Activated T-helper 1 cell treated with anti-CD3 and anti-CD28 coated beads, Interleukin-2, amount 50 U/mL, for 16 hours (primary cell): ENCODE measurements at places on chromosomes 4 and X.

DNA sequence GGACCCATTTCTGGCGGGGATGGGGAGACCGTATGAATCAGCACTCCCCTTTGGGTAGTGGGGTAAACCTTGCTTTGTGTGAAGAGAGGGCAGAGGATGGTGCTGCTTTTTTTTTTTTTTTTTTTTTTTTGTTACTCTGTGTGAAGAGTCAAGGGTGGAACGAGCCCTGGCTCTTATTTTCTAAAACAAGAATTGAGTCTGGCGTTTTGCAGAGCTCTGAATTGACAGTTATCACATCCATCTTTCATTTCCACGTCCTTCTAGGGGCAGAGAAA is 1.2 kb downstream of the SLAIN2 start:
- no peak for DNase-seq

DNA sequence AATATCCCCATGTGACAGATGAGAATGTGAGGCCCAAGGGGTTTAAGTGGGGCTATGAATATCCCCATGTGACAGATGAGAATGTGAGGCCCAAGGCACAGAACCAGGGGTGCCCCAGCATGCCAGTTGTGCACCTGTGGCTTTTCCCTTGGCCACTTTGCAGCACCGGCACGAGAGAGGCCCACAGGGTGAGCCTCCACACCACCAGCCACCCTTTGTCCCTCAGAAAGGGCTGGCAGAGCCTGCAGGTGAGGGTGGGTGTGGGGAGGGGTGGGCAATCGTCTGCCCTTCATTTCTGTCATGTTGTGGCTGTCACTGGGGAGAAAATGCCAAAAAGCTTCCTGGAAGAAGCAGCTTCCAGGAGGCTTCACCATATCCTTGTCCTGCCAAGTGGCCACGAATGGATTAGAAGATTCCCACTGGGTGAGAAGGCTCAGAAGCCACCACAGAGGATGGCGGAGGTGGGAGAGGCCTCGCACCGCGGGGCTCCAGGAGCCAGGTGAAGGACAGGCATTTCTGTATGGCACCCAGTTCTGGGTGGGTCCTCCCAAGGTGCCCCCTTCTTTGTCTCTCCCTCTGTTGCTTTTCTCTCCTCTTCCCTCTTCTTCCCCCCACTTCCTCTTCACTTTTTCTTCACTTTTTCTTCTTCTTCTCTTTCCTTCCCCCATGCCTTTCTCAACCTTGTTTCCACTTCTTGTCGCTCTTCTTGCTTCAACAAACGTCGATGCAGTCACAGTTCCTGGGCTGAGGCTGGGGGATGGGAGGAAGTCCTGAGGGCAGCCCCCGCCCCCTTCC is 469 bp upstream of the GPR78 start:
- no peak for DNase-seq

DNA sequence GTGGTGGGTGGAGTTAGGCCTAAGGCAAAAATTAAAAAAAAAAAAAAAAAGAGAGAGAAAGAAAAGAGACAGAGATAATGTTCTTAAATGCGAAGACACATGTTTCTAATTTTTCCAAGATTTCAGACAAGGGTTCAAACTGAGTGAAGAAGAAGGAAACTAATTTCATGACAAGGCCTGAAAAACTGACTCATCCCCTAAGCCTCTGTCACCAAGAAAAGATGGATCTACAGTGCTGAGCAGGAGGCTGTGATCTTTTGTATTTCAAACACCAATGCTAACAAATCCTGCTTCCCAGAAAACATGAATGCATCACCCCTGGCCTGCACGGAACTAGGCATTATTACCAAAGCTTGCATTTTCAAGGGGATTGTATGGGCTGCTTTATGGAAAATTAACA is 75.3 kb downstream of the PPARGC1A start:
- no peak for DNase-seq

DNA sequence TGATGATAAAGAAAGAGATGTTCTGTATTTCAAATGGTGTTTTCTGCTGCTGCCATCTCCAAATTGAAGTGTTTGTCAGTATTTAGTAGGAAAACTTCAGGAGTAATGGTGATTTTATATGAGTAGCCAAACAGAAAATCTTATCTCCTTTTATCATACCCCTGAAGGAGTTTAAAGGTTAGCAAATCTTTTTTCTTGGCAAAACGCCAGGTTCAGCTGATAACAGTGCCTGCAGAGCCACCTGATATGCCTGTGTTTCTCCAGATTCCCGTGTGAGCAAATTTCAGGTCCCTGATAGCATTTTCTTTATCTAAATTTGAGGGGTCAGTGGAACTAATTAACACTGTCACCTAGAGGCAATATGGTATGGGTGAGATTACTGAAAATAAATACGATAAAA is 65.8 kb upstream of the ETNPPL start:
- no peak for DNase-seq

DNA sequence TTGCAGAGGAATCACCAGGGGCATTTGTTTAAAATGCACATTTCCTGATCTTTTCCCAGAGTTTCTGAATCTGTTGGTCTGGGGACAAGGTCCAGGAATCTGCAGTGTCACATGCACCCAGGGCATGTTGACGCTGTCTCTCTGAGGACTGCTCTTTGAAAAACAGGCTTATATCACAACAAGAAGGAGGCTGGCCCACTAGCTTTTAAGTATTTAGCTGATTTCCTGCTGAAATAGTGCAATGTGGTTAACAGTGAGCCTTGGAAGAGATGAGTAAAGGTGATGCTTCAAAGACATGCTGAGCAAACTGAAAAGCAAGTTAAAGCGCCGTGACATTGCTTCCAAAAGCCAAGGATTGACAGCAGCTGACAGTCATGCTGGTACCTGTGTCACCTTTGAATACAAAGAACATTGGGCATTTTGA is 18.6 kb upstream of the SEPSECS start:
- no peak for DNase-seq

DNA sequence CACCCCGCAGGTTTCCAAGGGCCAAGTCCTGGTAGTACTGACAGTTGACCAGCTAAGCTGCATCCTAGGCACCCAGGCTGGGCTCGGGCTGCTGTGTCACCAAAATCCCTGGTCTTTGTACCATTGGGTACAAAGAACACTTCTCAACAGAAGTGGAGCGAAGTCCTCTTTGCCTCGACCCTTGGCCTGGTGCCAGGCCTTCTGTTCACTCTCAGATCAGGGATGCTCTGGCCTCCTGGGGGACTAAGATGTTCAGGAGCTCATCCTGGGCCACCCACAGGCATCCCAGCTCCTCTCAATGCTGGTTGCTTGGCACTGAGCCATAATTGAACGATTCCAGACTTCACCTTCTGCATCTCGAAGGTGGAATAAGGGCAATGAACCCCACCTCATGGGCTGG is 13.8 kb upstream of the SLC2A9 start:
- no peak for DNase-seq

DNA sequence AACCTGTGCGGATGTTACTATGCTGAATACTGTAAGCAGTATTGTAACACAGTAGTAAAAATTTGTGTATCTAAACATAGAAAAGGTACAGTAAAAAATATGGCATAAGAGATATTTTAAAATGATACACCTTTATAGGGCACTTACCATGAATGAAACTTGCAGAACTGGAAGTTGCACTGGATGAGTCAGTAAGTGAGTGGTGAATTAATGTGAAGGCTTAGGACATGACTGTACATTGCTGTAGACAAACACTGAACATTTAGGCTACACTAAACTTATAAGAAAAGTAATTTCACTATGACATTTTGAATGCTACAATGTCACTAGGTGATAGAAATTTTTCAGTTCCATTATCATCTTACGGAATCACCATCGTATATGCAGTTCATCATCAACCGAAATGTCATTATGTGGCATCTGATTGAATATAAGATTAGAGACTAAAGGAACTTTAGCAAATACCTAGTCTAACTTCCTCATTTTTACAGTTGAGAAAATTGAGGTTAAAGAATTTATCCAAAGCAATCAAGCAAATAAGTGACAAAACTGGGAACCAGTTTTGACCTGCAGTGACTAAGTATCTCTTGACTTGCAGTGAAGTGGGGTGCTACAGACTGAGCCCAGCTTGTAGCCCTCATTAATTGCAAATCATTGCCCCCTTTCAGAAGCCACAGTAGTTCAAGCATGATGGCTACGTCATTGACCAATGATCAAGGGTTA is 55.3 kb downstream of the EGF start:
- DNase-seq: no peak

DNA sequence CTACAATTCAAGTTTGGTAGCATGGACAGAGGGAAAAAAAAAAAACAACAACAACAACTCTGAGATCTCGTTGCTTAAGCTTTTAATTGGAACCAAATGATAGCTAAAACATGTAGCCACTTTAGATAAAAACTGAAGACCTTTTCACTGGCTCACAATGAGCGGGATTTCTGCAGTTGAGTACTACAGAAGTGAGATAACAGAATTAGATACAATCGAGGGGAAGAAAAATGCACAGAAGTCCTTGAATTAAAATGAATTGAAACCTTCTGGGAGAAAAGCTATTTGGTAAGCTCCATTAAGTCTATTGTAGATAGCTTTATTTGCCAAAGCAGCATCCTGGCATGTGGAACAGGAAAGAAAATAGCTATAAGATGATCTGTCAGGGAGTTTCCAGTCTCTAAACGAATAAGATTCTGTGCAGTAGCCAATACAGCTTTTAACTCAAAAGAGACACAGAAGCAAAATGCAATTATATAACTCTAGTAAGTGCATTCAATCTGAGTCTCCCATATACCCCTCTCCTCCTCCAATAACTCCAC is 248.5 kb downstream of the ENOX2 start:
- no peak for DNase-seq

DNA sequence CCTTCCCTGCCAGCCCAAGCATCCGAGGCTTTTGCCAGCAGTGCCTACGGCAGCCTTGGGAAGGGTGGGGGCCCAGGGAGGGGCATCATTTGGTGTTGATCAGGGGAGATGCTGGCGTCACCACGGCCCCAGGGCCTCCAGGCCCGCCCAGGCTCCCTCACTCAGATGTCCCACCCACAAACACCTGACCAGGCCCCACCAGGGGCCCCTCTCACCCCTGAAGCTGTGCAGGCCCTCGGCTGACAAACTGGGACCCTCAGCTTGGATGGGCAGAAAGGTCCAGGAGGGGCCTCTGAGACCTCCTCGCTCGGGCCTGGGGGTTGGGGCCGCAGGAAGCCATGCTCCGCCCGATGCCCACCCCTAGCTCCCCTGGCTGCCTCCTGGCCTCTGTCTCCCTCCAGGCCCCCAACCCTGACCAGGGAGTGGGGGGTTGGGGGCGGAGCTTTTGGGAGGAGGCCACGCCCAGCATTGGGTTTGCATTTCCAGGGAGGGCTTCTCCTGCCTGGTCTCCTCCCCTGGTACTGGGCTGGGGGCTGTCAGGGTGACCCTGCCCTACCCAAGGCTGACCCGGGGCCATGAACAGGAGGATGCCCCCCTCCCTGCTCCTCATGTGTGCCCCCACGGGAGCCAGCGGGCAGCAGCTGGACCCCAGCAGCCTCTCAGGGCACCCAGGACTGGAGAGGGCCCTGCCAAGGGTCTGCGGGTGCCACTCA is 33.4 kb upstream of the SPON2 start:
- DNase-seq: no peak

DNA sequence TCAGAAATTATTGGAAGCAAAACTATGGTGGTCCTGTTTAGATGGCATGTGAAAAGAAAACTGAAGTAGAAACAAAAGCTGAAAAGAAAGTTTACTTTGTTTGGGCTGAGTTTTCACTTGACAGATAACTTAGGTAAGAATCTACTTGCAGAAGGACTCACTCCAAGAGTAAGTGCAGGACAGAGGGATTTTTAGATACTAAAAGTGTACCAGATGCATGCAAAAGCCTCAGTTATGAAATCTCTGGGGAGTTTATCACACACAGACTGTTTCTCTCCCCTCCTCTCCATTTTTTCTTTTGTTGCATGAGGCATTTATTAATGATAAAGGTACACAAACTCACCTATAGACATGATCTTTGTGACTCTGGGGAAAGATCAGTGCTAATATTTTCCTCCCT is 127.5 kb upstream of the GIMD1 start:
- DNase-seq: no peak

DNA sequence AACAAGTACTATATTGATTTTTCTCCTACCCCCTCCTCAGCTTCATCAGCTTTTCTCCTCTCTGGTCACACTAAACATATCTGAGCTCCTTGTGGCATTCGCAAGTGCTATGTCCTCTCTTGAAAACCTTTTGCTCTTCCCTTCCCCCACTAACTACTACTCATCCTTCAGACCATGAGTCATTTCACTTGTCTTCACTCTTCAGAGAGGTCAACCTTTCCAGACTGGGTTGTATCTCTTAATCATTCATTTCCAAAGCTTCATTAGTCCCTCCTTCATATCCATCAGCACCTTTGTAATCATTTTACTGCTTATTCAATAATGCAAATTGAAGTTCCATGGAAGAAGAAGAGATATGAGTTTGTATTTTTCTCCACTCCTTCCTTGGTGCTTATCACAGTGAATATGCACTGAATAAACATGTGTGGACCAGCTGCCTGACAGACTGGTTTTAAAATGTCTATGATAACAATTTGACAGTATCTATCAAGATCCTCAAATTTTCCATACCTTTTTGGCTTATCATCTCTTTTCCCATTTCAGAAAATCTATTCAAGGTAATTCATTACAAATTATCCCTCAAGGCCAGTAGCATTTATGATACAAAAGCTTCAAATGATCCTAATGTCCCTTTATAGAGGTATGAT is 28.4 kb downstream of the DDX60L start:
- DNase-seq: no peak

DNA sequence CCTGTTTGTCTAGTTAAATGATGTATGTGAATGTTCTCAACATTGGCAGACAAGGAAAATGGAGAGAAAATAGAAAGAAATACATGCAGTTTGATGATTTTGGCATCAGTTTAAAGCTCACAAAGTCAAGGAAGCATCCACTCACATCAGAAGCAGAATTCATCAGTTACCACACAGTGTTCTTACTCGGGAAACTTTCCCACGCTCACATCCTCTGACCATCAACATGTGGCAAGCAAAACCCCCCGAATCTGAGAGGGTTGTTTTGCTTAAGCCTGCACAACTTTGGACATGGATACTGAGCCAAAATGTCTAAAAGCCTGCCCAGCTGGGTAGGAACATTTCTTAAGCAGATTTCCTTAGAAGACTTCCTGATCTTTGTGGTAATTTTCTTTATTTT is 407.6 kb downstream of the ANKRD50 start:
- DNase-seq: no peak

DNA sequence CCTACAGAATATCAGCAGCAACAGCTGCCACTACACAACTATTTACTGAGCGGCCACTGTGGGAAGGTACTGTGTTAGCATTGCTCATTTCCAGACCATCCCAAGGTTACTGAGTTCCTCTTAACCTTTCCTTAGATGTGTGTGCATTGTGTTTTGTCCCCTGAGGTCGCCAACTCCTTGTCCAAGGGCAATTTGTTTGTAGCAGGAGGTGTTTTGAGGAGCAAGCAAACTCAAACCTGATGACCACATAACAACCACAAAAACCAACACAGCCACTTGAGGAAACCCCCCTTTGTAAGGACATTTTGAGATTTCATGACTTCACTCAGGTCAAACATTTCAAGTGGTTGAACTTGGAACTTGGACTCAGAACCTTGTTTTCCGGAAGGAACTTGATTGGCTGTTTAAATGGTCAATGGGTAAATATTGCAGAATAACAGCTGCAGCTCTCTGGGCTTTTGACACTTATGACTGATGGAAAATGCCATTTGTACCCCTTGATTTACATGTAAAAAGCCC is 122.3 kb downstream of the MID1IP1 start:
- DNase-seq: no peak
